Breast epithelium (tissue), 4 donors: ENCODE measurements at places on chromosomes 5 and 9. TPM values are rescaled to one million over a fixed set of nuclear protein-coding genes. Genes with fewer than 3 reads are reported as not detected.

GRCh38 chr5:159171274-159171673 is 38.1 kb downstream of the RNF145 start:
- H3K27ac ChIP-seq: no peak overlapping the region
- no peaks in the 10 kb centered on the region for H3K36me3 ChIP-seq
- no peak overlapping the region for H3K4me3 ChIP-seq
- no peaks in the 10 kb centered on the region for H3K27me3 ChIP-seq
- no peak for DNase-seq

- peak overlapping the region; percentile 71 for H3K4me3 ChIP-seq
- H3K27ac ChIP-seq: peak overlapping the region; percentile 97
- H3K36me3 ChIP-seq: no peaks in the 10 kb centered on the region
- peaks cover 32% of the 10 kb centered on the region for H3K4me1 ChIP-seq
- no peak for DNase-seq
Measured at GRCh38 chr5:139668064-139668880, 20.1 kb downstream of the CXXC5 start.

GRCh38 chr5:154444556-154445421 is 1.0 kb upstream of the SAP30L start:
- peak overlapping the region; percentile 98 for H3K4me3 ChIP-seq
- H3K4me1 ChIP-seq: peaks cover 7% of the 10 kb centered on the region
- DNase-seq: no peak
- H3K27ac ChIP-seq: peak overlapping the region; percentile 77
- H3K36me3 ChIP-seq: no peaks in the 10 kb centered on the region

DNA sequence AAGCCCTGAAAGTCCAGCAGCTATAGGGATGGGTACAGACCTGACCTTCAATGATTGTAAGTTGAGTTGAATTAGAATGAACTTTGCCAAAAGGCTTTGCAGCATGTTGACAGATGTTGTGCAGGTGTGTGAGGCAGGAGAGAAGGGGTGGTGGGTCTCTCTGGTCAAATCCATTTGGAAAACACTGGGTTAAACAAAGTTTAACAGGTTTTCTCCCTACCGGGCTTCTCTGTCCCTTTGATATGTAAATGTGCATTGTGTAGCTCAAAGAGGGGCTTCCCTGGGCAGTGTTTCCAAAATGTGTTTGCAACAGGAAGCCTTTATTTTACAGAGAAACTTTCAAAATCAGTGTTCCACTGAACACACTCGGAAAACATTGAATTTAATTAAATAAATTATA is 72.1 kb upstream of the BRINP1 start:
- no peak overlapping the region for H3K4me3 ChIP-seq
- no peaks in the 10 kb centered on the region for H3K36me3 ChIP-seq
- H3K27ac ChIP-seq: no peak overlapping the region

The FOXI1 gene
- not detected for total RNA-seq
